Progenitor cell of endocrine pancreas (in vitro differentiated cells): ENCODE measurements at places on chromosomes 6 and 20.

DNA sequence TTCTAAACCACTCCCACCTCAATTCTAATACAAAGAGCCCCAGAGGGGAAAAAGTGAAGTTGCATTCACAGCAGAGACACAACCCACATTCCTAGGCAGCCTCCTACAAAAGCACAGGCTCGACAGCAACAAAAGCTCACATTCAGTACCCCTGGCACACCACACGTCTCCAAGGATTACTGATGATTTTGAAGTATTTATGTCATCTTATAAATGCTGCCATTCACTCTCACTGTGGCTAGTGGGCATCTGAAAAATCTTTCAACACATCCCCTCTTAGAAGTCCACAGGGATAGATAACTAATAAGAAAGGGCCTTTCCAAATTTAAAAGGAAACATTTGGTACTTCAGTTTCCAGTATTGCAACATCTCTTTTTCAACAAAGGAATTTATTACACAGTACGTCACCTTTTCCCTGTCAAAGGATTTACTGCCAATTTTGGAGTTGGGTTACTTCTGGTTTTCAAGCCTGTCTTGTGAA is 146.7 kb downstream of the TASP1 start:
- DNase-seq: no peak

- no peak for DNase-seq
Observed at GRCh38 chr20:40688129-40689099, 622 bp downstream of the MAFB start.

GRCh38 chr20:3763671-3764601 is 3.6 kb downstream of the ADISSP start:
- DNase-seq: no peak

DNA sequence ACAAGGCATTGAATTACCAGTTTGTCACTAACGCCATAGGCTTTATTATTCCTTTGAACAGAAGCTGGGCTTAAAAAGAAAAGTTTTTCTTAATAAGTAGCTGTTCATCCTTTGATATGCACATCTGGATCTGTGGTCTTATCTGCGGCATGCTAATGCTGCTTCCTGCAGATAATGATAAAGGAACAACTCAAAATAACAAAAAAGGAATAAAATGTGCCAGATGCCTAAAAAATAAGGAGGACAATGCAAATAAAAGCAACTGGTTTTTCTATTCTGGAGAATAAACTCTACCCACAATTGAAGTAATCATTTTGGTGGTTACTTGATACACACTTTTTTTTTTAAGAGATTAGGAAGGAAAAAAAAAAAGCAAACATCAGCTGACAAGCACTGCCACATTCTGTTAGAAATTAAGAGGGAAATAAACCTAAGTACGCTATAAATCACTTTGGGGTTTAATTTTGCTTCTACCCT is 156.8 kb upstream of the SALL4 start:
- no peak for DNase-seq

- DNase-seq: no peak
Observed at GRCh38 chr6:71982389-71982788, 96.0 kb downstream of the RIMS1 start.

DNA sequence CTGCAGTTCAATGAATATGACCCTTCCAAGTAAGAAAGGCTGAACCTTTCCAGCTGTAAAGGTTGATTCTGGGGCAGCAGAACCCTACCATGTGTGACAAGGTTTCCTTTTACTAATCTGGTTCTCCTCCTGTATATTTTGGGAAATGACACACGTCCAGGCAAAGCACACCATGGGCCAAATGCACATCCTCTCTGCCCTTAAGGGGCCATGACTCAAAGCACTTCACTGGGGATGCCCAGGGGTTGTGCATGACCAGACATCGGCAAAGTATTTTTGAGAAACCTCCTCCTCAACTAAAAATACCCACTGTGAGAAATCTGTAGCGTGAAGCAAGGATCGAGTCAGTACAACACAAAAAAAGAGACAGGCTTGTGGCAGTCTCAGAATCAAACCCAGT is 174.7 kb downstream of the BACH2 start:
- DNase-seq: no peak

DNA sequence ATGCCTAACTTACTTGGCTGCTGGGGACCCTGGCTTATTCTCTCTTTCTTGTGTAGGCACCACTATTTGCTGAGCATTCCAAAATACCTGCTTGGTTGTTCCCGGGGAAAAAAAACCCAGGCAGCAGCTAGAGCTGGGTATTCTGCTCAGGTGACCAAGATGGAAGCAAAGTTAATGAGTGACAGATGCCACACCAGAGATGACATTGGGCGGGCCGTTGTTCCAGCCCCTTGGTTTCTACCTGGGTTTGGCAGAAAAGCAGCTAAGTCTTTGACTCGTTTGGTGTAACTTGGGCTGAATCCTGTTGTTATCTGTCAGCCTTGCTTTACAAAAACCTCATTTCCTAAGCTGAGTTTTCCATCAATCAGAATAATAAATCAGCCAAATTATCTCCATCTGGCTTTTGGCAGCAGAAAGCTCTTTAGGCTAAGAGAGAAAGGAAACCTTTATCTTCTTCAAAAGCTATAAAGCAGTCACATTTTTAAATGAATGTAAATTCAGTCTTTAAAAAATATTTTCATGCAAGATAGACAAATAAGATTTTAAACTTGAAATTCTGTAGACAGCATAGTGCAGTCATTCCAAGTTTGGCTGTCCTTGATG is 202.0 kb upstream of the GMDS start:
- no peak for DNase-seq

DNA sequence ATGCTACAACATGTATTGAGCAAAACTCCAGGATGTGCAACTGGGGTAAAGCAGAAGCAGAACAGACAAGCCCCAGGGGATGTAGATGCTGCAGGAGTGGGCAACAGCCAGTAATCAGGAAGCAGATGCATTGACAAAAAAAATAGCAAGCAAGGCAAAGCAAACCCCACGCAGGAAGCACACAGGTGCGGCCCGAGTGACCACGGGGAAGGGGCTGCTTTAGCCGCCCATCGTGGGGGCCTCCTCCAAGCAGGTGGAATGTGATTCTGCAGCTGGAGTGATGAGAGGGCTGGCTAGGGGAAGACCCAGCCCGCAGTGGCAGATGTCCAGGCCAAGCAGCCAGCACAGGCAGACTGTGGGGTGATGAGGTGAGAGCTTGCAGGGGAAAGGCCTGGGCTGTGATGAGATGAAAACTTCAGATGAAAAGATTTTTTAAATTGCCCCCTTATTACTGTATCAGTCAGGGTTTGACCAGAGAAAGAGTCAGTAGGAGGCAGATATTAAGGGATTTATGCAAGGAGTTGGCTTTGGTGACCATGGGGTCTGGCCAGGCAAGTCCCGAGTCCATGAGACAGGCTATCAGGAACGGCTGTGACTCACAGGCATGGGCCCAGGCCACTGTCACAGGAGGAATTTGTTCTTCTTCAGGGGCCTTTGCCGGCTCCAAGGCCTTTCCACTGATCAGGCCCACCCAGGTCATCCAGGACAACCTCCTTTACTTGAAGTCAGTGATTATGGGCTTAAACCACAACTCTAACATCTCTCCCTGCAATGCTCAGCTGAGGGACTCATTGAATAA is 207.6 kb downstream of the ANKRD60 start:
- DNase-seq: no peak

GRCh38 chr6:68726337-68726736 is 91.3 kb downstream of the ADGRB3 start:
- no peak for DNase-seq

DNA sequence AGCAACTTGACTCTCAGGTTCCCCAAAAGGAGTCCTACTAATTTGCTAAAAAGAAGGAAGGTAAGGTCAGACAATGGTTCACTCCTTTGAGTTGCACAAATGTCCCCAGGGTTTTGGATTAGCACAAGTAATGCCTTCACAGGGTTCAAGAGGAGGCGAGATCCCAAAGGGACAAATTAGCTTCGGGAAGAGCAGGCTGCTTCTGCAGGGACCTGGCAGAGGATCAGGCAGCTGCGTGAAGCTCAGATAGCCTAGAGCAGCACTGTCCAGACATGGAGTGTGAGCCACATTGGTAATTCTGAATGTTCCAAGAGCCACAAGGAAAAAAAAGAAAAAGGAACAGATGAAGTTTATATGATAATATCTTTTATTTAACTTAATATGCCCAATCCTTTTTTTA is 115.4 kb downstream of the CFAP61 start:
- DNase-seq: no peak

DNA sequence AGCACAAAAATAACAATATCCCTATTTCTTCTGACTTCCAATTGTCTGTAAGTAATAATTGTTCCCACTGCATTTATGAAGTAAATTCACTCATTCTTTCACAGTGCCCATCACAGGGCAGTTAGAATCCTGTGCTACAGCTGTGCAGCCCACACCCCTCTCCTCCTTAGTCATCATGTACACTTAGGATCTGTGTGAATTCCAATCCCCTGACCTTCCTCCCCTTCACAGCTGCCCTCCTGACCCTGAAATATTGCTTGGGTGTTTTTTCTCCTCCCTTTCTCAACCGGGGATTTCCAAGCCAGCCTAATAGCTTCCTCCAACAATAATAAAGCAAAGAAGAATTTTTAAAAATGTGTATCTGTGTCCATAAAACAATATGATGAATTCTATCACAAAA is 91.5 kb upstream of the BEND6 start:
- no peak for DNase-seq

DNA sequence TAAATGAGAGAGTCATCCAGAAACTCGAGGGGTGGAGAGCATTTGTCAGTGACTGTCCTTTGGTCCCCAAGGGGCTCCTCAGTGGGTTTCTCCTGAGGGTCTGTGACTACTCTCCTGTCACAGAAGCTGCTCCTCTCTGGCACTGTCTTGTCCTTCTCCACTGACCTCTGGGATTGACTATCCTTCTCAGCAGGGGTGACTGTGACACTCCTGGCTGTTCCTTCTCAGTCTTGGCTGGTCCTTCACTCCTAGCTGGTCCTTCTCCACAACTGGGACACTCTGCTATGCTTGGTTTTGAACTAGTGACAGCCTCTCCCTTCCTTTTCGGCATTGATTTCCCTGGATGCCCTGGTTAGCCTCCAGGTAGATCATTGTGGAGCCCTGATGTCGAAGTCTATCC is 33.5 kb downstream of the DYNLT1 start:
- no peak for DNase-seq

- no peak for DNase-seq
Observed at GRCh38 chr6:12490904-12491571, 200.9 kb downstream of the EDN1 start.

GRCh38 chr6:28105245-28105639 is 19.2 kb upstream of the ZSCAN16 start:
- no peak for DNase-seq
